ENCODE measurements at places on chromosomes 7 and 10.

DNA sequence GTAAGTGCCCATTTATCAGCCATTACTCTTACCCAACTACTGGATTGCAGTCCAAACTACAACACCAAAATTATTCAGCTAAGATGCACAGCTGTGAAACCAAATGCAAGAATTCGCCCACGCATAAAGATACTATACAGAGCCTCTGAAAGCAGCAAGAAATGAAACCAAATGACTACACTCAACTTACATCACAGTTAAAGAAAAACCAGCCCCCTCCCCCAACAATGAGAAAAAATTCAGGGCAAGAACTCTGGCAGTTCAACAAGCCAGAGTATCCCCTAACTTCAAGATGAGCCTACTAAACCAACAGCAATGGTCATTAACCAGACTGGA, 209.1 kb upstream of the VWC2 start:
- DNase-seq, result no peak

GRCh38 chr7:114718861-114719260, 203.0 kb upstream of the MDFIC start:
- no peak for DNase-seq

- no peak for DNase-seq
Measured at GRCh38 chr10:25278180-25278579, 103.4 kb downstream of the GPR158 start.

- no peak for DNase-seq
Measured at GRCh38 chr10:63689768-63690167, 168.6 kb downstream of the REEP3 start.

GRCh38 chr10:6692856-6693255, 112.8 kb upstream of the PRKCQ start:
- DNase-seq, result no peak

GRCh38 chr10:11184093-11184492, 166.4 kb downstream of the CELF2 start:
- DNase-seq, result no peak

Data from hematopoietic multipotent progenitor cell treated with erythropoietin and hydrocortisone succinate and interleukin-3 and kit ligand, for 15 days (in vitro differentiated cells).